ENCODE measurements at places on chromosomes 11 and 22.
A peak's percentile ranks its signal among the peaks of the same experiment; 100 is the strongest.

DNA sequence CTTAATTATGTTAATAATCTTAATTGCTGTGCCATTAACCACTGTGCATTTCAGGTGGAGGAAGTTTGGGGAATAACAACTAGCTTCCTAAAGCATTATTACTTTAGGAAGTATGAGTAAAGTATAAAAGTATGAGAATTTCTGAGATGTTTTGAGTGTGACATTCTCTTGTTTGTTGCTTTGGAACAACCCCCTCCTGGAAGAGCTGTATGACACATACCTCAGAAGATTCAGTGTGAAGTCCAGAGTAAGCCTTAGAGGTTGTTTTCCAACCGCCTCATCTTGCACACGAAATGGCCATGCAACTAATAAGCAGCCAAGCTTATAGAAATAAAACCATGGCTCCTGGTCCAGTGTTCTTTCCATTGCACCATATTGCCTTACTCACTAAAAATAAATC, 21.7 kb downstream of the CCDC81 start:
- DNase-seq = no peak

DNA sequence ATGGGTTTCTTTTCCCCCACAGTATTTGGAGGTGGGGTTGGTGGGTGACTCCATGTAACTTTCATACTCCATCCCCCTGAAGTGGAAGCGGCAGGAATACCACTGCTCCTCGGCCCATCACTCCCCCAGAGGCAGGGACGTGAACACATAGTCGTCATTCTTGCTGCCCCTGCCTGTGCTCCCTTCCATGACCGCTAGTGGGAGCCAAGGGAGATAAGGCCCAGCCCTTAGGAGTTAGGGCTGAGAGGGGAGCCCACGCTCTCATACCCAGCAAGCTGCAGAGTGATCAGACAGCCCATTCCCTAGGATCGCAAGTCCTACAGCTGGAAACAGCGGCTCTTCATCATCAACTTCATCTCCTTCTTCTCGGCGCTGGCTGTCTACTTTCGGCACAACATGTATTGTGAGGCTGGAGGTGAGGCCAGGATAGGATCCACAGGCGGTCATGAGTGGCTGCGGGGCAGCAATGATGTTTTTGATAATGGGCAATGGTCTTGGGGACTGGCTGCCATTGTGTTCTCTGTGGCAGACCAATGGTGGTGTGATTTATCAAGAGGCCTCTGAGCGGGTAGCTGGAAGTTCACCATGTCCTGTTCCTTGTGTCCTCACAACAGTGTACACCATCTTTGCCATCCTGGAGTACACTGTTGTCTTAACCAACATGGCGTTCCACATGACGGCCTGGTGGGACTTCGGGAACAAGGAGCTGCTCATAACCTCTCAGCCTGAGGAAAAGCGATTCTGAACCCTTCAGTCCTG, 15.9 kb downstream of the RHOG start:
- DNase-seq = no peak

- DNase-seq = no peak
Observed at GRCh38 chr22:21964234-21964633, 11.6 kb upstream of the PPM1F start.

DNA sequence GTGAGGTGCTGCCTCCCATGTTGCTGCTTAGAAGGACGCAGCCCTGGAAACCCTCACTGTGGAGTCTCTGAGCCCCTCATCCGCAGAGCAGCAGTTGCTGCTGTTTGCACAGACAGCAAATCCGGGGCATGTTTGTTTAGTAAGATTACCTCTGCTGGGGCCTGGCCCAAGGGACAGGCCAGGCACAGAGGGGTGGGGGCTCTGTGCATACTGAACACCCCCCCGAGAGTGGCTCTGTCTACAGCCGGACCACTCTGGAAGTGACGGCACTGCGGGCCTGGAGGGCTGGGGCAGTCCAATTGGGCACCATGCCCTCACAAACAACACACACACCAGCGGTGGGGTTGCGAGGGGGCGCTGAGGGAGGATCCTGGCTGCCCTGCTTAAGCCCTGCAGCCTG, 22.9 kb upstream of the CCDC188 start:
- no peak for DNase-seq

DNA sequence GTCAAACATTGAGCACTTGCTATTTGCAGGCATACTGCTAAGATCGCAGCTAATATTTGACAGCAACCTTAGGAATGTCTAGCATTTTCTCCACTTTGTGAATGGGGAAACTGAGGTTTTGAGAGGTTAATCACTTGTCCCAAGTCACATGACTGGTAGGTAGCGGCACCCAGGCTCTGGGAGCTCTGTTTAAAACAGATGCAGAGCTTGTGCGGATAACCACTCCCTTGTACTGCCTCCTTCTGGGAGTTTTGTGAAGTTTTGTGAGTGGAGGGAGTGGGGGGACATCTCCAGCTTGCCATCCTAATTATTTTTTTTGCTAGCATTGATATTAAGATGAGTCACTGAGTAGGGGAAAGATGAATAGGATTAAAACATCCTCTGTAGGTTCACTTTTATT, 134.7 kb downstream of the GRIK4 start:
- no peak for DNase-seq

GRCh38 chr11:111059726-111060125, 185.8 kb upstream of the POU2AF2 start:
- DNase-seq = no peak

- no peak for DNase-seq
Observed at GRCh38 chr11:78299000-78299710, 110.4 kb downstream of the USP35 start.

DNA sequence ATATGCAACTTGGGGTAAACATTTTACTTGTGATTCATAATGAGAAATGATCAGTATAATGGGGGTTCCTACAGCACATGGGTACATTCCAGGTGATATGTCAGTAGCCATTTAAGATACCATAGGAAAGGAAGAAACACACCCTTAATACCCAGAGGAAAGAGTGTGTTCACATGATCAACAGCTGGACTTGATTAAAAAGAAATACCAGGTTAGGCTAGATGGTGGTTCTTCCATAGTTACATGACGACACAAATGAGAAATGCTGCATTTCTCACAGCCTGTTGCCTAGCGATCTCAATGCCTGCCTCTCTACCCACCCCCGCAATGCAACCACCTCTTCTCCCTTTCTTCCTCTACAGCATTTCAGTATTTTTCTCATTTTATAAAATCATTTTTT, 96.8 kb downstream of the TTC28 start:
- no peak for DNase-seq

- no peak for DNase-seq
Observed at GRCh38 chr11:11260903-11261302, 92.1 kb downstream of the CSNK2A3 start.

DNA sequence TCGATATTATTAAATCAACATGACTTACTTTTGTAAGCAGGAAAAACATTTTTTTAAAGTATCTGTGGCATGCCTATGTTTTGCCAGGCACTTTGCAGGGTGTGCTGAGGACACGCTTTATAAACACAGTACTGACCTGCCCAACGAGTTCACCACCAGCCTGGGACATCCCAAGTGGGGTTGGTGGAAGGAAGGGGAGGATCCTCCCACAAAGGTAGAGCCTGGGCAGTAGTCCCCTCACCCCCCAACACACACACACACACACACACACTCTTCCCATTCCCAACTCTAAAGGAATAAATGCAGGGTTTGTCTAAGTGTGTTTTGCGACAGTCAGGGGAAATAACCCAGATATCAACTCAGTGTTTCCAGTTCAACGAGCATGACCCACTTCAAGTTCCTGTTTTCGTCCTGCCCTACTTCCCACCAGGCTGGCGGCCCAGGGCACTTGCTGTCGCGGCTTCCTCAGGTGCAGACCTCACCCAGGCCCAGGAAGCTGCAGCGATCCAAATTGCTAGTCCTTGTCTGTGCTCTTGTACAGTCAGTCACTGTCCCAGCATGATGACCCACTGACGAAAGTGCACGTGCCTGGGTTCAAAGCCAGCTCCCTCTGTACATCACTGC, 3.1 kb downstream of the CERK start:
- no peak for DNase-seq

- DNase-seq = no peak
Observed at GRCh38 chr11:94595076-94595475, 27.9 kb downstream of the PIWIL4 start.

DNA sequence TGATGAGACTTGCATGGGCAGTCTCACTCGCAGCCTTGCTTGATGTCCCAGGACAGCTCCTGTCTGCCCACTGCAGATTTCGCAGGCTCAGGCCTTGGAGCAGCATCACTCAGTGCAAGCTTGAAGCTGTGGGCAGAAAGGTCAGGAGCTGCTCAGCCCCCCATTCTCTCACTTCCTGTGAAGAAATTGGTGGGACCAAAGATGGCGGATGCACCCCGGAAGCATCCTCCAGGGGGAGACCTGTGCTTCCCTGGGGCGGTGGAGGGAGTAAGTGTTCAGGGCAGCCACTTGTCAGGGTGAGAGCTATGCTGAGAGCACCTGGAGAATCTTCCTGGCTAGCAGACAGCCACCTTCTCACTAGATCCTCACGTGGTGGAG, 11.3 kb downstream of the PLAAT2 start:
- DNase-seq = no peak

- DNase-seq = no peak
Observed at GRCh38 chr11:111400595-111400994, 21.5 kb upstream of the POU2AF1 start.

DNA sequence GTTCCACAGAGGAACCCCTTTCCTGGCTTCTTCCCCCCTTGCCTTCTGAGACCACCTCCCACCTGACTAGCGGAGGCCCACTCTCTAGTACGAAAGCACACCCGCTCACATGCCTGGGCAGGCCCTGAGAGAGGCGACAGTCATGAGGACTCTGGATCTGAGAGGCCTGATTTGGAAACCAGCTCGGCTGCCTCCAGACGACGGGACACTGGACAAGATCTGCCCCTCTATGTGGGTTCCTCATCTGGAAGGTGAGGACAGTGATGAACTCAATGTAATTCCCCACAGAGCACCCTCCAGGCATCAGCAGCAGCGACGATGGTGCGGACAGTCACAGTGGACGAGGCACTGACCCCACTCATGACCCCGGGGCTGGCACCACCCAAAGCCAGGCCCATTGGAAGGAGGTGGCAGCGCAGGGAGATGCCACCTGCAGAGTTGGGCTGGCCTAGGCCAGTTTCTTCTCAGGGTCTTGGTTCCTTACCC, 7.5 kb downstream of the SULT4A1 start:
- no peak for DNase-seq

GRCh38 chr11:47395223-47396048, 13.0 kb upstream of the SLC39A13 start:
- no peak for DNase-seq

DNA sequence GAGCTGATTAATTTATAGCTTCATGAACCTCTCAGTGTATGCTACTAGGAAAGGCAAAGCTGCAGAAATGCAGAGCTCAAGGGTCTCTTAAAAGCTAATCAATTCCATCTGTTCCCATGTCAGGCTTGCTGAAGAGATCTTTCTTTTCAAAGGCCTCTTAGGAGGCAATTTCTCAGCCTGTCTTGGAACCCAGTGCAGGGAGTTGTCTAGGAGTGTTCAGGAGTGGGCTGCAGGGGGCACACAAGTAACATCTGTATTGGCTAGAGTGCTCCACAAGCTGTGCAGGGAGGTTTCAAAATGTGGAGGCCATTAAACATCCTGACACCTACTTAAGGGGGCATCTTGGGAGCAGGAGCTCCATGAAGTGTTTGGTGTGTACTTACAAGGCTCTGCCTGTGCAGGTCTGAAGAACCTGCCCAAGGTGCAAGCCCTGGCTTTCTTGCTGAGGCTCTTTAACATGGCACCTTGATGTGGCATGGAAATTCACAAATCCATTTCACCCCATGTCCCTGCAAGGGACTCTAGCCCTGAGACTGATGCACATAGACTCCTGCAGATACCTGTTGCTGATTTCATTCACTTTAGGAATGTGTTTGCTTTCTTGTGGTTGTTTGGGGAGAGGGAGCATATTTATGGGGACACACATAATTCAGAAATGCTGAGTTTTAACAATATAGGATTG, 134.7 kb downstream of the ME3 start:
- DNase-seq = no peak

- peak; percentile 25 for DNase-seq
Observed at GRCh38 chr11:32297611-32298011, 137.7 kb downstream of the WT1 start.

DNA sequence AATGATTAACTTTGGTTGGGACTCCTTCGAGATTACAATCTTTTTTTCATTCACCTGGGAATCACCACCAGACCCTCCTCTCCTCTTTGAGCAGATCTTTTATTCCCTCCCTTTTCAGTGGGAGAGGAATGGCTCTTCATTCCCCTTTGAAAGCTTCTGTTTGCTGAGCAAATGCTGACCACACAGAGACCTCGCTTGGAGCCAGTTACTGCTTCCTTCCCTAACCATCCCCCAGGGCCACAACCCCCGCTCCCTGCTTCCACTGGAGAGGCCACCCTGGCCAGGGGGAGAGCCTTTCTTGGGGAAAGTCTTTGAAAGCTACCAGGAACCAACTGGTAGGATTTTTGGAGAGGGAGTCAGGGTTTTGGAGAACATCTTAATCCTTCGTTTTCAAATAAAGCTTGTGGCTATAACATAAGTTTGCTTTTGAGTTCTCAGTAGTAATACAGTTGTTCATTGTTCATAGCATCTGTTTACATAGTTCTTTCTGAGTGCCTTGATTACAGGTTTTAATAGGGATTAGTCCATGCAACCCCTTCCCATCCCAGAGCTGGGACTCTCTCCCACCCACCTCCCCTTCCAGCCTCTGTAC, 138.4 kb downstream of the DBX1 start:
- DNase-seq = no peak

DNA sequence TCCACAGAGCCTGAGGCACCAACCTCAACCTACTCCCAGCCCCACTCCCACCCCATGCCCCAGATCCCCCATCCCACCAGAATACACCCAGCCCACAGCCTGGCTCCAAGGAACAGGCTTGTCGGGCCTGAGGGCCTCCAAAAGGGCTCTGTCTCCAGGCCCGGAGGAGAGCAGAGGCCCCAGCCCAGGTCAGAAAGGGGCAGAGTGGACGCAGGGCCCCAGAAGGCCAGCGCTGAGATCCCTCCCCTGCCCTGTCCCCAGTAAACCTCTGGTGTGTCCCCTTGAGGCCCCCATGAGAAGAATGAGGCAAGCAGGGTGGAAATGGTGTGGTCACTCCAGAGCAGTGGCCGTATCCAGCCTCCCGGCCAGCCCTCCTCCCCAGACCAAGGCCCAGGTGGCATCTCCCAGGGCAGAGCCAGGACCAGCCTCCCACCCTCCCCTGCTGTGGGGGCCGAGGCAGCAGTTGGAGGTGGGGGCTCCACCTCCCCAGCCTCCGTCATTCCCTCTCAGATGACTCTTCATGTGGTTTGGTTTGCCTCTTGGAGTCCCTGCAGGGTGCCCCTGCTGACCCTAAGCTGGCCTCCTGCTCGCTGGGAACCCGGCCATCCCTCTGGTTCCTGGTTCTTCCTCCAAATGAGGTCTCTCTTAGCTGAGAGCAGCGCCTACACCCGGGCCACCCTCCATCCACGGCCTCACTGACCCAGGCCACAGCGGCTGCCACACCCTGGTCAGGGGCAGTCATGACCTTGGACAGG, 195.0 kb downstream of the IGLL1 start:
- DNase-seq = no peak

GRCh38 chr22:40178417-40179409, 988 bp downstream of the TNRC6B start:
- no peak for DNase-seq
